CD4-positive, alpha-beta memory T cell (primary cell): ENCODE measurements at places on chromosomes 1 and 21.

- no peak for DNase-seq
Observed at GRCh38 chr1:203083463-203083921, 2.3 kb downstream of the MYOG start.

- DNase-seq: no peak
Observed at GRCh38 chr1:165884009-165884689, 56.7 kb downstream of the UCK2 start.

DNA sequence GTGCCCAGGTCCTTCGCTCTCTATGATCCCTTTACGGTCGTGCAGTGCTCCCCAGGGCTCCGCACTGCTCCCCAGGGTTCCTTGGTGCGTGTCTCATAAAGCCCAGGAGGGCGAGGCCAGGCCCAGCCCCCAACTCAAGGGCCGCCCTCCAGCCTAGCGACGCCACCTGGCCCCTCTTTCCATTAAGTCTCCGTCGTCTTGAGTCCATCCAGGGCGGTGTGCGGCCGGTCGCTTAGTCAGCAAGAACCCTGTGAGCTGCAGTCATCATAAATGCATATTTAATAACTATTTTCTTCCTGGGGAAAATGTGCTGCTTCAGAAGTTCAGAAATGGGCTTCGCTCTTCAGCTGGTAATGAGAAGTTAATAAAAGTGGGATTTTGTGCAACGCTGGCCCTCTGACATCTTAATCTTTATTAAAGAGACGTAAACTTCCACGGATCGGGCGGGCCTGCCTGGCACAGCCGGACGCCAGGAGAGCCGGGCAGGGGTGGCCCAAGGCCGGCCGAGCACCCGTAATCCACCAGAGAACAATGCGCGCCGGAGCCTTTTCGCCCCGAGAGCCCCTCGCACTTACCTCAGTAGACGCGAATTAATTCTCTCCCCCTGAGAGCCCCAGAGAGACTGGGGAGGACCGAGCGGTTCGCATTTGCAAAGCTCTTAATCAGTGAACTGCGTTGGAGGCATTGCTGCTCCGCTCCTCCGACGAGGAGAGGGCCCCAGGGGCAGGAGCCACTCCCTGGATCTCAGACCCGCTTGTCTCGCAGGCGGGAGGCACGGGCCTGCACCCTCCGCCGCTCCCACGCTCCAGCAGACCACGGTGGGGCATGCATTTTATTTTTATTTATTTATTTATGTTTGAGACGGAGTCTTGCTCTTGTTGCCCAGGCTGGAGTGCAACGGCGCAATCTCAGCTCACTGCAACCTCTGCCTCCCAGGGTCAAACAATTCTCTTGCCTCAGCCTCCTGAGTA, 188.3 kb upstream of the ARHGEF16 start:
- no peak for DNase-seq

DNA sequence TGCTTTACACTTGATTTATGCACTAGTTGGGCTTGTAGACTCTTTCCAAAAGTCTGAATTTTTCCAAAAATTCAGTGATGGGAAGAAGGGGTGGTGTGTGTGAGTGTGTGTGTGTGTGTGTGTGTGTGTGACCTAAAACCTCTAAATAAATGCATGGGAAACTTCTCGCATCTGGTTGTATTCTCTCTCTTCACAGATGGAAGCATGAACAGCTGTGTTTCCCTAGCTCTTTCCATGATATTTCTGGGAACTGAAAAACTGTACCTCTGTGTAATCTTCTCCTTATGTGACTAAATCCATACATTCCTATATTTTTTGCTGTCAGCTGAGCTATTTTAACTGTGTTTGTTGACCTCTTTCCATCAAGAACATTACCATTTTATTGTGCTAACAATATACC, 26.2 kb upstream of the CYYR1 start:
- no peak for DNase-seq

DNA sequence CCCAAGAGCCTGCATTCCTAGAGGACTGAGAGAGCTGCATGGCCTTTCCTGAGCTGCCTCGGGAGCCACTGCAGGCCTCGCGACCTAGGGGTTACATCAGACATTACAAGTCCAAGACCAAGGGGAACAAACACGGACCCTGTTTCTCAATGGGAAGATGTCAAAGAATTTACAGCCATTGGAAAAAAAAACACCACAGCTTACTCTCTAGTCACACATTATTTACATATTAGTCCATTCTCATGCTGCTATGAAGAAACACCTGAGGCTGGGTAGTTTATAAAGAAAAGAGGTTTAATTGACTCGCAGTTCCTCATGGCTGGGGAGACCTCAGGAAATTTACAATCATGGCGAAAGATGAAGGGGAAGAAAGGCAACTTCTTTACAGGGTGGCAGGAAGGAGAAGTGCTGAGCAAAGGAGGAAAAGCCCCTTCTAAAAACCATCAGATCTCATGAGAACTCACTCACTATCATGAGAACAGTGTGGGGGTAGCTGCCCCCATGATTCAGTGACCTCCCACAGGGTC, 8.4 kb upstream of the PRMT2 start:
- DNase-seq: no peak

DNA sequence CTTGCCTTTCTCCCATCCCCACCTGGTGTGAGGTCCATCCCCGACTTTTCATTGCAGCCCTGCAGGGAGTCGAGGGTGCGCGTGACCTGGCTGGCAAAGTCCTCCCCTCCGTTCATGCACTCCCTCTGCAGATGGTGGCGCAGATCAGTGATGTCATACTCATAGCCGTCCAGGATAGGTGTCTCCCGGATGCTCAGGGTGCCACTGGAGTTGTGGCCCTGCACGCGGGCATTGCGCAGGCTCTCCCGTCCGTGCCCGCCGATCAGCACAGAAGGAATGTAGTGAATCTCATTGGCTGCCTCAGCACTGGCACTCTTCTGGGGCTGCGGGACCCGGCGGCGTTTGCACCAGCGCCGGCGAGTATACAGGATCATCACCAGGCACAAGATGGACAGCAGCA, 132.1 kb downstream of the ASTN1 start:
- DNase-seq: peak; percentile 30

DNA sequence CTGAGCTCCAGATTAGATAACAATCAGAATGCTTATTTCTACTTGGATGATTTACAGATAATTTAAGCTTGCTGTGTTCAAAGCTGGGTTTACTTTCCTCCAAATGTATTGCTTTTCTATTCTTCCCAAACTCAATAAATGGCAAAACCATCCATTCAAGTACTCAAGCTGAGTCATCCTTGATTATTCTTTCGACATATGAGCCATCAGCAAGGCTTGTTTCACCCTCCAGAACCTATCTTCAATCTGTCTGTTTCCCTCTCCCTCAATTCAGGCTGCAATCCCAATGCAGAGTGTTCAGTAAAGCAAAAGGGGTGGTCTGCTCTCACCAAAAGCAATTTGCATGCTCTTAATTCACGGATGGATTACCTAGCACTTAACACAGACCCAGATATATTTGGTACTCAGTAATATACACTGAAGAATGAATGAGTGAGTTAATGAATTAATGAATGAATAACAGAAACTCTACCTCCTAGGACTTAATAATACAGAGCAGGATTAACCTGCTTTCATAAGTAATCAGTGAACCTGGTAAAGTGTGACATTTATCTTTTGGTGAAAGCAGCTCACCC, 41.9 kb downstream of the DDR2 start:
- no peak for DNase-seq

- DNase-seq: no peak
Observed at GRCh38 chr1:46523496-46524353, 27.7 kb downstream of the KNCN start.

DNA sequence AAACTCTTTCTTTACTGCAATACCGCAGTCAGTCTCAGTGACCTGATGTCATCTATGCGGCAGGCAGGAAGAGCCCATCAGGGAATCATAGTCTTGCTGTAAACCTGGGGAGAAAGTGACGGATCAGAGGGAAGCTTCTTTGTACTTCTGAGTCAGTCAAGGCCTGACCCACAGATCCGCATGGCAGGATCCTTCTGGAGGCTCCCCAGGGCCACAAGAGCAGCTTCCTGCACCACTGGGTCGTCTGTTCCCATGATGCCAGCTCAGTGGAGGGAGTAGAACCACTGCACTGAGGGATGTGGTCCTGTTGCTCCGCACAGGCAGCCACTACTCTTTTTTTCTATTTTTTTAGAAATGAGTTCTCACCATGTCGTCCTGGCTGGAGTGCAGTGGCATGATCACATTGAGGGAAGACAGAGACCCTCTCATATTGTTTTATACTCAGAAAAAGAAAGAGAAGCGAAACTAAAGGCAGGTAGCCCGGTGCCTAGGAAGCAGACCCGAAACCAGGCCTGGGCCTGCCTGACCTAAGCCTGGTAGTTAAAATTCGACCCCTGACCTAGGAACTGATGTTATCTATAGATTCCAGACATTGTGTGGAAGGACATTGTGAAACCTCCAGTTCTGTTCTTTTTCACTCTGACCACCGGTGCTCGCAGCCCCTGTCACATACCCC, 6.3 kb upstream of the ERVH48-1 start:
- no peak for DNase-seq

DNA sequence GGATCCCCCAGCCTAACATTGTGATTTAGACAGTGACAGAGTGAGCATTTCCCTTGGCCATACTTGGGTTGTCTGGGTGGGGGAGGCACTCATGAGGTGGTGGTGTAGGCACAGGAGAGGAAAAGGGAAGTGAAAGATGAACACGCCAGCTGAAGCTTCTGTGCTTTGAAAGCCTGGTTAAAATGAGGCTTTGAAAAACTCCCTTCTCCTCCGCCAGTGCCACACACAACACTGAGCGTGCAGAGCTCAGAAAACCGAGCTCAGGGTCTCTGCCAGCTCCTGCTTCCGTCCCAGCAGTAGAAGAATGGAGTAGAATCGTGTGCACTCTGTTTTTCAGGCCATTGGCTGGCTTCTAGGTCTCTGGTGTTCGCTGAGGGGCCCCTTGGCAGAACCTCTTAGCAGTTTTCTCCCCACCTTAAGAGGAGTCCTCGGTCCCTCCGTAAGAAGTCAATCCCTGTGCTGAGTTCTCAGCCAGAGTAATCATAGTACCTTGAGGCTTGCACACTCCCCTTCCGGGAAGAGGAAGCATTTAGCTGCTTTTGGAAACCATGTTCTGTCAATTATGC, 12.9 kb downstream of the PLEKHM2 start:
- peak; percentile 46 for DNase-seq

GRCh38 chr21:45853703-45854342, 127.7 kb upstream of the COL6A1 start:
- no peak for DNase-seq
